ENCODE measurements at places on chromosomes 13 and 19. TPM values are rescaled to one million over a fixed set of nuclear protein-coding genes. Genes with fewer than 3 reads are reported as not detected.

Gene EML2
- 22.6 TPM for total RNA-seq

Gene LSR
- 152 TPM for total RNA-seq

Gene CNN1
- total RNA-seq = 17.9 TPM

Gene CCL25
- total RNA-seq = not detected

Gene ZNF426
- 27.2 TPM for total RNA-seq

Gene PLEKHF1
- 4.9 TPM for total RNA-seq

Gene GNG7
- 7.7 TPM for total RNA-seq

Gene HIPK4
- total RNA-seq = 0.15 TPM

Gene COQ8B
- total RNA-seq = 42.0 TPM

Gene IL17D
- 1.6 TPM for total RNA-seq

Gene CYP2F1
- total RNA-seq = 0.63 TPM

Gene CGB5
- total RNA-seq = not detected

Gene DOCK6
- total RNA-seq = 57.9 TPM

Gene EDDM13
- not detected for total RNA-seq

Gene DIRAS1
- total RNA-seq = 9.7 TPM

Gene APOC4
- not detected for total RNA-seq

Gene RUBCNL
- total RNA-seq = 0.94 TPM

Gene SAMD4B
- 135 TPM for total RNA-seq

Gene CGB2
- total RNA-seq = 0.77 TPM

Gene SLC17A7
- total RNA-seq = 1.1 TPM

Gene C19orf44
- total RNA-seq = 6.4 TPM
